Activated naive CD4-positive, alpha-beta T cell (primary cell): ENCODE measurements at places on chromosomes 2 and 18.

DNA sequence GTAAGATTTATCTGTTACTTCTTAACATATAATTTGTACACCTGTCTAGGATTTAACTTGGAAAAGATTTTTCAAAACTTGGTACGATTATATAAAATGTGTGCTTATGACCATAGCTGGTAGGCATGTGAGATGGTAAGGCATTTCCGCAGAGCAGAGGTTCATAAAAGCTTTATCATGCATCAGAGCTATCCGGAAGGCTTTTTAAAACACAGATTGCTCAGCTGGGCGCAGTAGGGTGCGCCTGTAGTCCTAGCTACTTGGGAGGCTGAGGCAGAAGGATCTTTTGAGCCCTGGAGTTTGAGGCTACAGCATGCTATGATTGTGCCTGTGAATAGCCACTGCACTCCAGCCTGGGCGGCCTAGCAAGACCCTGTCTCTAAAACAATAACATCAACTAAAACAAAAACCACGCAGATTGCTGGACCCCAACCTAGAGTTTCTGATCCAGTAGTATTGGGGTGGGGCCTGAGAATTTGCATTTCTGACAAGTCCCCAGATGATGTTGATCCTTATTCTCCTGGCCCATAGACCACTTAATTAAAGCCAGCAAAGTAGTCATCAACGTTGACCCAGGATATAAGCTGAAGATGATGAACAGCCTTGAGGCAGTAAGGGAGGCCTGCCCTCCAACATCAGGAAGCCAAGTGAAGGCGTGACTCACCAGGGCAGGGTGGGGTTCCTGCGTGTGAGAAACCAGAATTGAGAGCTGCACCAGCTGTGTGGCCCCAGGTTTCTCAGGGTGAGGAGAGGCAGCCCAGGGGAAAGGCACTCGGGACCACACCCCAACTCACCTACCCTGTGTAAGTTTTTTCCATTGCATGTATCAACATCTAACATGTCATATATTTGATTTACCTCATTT lies 21.6 kb upstream of the SLC20A1 start:
- DNase-seq = peak; percentile 13

DNA sequence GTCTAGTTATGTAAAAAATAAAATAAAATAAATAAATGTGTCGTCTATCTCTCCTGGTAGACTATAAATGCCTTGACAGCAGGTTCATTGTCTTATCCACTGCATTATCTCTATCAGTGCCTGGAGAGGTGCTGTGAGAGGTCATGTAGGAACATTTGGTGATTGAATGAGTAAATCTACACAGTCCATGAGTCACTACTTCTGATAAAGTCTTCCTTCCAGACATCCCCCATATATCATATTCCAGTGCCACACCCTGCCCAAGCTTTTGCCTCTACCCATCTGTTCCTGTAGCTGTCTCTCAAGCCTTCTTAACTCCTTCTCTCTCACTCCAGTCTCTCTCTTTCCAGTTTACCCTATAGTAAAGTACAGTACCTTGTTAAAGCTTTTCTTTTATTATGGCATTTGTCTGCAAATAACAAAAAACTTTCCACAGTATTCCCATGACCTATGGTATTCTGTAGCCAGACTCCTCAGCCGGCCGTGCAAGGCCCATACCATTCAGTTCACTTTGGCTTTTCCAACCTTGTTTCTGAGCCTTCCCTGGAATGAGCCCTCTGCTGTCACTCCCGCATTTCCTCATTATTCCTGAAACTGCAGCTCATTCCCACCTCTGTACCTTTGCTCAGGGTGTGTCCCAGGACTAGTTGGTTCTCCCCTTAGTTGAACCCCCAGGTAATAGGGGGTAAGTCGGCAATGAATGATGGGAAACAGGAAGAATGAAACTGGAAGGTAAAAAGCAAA lies 37.5 kb downstream of the ANXA4 start:
- DNase-seq = no peak

DNA sequence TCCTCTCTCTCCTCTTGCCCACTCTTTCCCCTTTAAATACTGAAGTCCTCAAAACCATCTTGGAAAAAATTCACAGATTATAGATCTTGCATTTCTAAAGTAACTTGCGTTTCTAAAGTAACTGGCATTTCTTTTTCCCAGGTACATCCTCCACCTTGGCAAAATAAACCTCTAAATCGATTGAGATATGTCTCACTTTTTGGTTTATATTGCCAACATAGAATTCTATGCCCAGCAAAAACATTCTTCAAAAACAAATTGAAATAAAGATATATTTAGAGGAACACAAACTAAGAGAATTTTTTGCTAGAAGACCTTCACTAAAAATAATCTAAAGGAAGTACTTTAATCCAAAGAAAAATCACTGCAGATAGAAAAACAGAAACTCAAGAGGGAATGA lies 122.5 kb upstream of the RBMS1 start:
- no peak for DNase-seq

- no peak for DNase-seq
These were observed 120.6 kb upstream of the EML6 start for GRCh38 chr2:54602736-54603322.

GRCh38 chr18:8229787-8230186 lies 379.4 kb upstream of the RAB12 start:
- no peak for DNase-seq

- DNase-seq = no peak
These were observed 17.0 kb upstream of the BCL2 start for GRCh38 chr18:63336366-63337099.

DNA sequence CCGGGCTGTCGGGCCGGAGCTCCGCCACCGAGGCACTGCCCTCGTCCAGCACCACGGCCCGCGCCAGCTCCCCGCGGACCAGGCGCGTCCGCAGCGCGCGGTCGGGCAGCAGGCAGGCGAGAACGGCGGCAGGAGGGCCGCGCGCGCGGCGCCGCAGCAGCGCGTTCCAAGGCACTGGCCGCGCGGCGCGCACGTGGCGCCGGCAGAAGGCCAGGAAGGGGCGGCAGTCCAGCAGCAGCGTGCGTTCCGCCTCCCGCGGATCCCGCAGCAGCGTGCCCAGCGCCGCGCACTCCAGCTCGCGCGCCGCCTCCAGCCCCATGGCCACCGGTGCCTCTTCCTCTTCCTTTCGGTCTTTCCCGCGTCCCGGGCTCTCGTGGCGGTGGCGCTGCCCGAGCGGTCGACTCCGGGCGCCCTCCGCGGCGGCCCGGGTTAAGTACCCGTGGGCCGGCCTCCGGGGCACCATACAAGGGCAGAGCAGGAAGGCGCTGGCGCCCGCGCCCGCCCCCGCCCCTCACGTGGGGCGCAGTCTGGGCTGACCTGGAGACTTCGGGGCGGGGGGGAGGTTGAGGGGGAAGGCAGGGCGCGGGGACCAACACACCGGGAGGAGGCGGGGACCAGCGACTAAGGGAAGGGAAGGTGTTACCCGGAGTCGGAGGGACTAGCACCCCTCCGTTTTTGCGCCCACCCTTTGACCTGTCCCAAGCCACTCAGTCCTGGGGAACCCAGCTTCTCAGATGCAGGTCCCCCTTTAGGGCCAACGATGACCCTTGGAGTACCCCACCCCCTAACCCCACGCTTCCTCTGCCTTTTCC lies at the start of gene DUSP2:
DUSP2 (minus strand) TSS at position 405 of the 812 bp plus-strand sequence; CDS start at position 319, 86 bp downstream.
- DNase-seq = peak; percentile 72
